ENCODE measurements at places on chromosomes 4 and X.

GRCh38 chr4:119286377-119287002 lies 35.4 kb downstream of the FABP2 start:
- DNase-seq = no peak

DNA sequence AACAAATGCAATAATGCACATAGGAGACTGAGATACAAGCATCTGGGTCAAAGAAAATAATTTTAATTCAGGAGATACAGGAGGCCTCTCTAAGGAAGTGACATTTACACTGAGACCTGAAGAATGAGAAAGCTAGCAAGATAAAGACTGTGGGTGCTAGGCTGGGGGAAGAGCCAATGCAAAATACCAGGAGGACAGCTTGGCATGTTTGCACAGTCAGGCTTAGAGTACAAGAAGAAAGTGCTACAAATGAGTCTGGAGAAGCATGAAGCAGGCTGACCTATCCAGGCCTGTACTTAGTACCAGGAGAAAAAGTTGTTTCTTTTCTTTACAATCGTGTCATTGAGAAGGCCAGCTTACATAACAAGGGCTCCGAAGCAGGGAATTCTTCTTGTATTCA lies 56.9 kb downstream of the GABRB1 start:
- DNase-seq = no peak

- DNase-seq = no peak
These were observed 45.8 kb upstream of the TMEM131L start for GRCh38 chr4:153420361-153420760.

DNA sequence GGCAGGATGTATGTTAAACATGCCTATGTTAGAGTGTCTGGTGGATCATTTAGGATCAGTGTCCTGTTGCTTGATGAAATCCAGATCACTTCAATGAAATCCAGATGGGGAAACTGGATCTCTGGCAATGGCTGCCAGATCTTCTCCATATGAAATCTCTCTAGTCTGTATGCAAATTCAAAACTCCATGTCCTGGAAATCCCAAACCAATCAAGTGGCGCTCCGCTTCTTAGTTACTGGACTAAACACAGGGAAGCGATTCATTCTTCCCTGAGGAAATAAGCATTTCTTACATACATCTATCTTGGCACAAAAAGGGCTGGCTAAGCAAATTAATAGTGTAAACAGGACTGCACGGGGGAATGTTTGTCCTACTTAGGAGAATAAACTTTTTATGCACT lies 94.9 kb downstream of the HDAC8 start:
- no peak for DNase-seq

GRCh38 chr4:78297116-78297800 lies 240.1 kb downstream of the FRAS1 start:
- no peak for DNase-seq

GRCh38 chr4:124279741-124280140 lies 432.8 kb downstream of the ANKRD50 start:
- DNase-seq = peak; percentile 39

DNA sequence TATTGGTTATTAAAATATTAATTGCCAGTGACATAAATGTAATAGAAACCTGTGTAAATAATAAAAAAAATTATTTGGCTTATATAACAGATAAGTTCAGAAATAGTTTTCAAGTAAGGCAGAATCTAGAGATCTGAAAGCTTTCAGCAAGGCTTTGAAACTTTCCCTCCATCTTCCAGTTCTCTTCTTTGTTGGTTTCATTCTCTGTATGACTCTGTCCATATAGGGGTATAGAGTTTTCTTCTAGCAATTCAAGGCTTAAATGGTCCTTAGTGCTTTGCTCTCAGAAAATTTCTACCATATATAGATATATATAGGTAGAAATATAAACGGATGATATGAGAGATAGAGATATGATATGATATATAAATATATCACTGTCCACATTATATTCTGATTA lies 160.5 kb upstream of the GABRA2 start:
- no peak for DNase-seq

- no peak for DNase-seq
These were observed 9.3 kb upstream of the LIMCH1 start for GRCh38 chr4:41528512-41529205.

DNA sequence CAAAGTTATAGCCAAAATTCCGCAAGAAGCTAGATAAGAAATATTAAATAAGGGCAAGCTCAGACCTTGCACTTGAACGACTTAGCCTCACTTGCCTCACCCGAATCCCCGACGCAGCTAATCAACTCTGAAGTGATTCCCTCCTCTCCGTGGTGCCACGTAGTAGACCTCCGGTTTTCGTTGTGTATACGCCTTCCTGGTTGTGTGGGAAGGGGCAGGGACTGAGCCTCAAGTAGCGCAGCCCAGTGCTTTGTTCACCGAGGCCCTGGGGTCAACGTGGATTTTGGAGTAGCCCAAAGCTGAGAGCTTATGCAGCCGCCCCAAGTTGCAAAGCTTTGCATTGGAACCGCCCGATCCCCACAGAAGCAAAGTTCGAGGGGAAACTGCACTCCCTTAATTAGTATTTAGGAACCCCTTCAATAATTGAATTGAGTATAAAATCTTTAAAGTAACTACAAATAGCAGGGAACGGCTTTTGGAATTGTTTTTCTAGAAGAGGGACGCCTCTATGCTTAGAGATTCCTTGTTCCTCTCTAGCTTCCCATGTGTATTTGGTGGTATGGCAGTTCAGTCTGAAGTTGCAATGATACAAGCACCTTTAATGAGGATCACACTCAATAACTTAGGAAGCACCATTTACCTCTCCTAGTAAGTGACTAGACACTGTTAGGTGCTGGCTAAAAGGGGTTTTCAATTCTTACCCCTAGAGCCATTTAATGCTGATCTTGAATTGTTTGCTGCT lies 55.7 kb downstream of the LINC00632 start:
- DNase-seq = no peak

DNA sequence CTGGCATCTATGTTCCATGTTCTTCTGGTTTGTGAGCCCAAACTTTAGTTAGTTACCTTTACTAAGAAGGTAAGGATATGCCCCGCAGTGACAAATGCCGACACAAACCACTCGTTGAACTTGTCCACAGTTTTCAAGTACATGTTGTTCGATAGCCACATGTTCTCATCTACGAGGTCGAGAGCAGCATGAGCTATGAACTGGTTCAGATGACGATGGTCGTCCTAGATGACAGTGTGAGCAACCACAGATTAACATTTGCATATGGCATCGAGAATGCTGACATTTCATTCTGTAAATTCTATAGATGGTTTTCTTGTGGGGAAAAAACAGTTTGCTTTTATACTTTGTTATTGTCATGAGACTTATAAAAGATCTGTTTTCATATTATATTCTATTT lies 18.0 kb downstream of the TRAPPC2 start:
- no peak for DNase-seq

GRCh38 chrX:154123241-154124219 lies 20.5 kb upstream of the OPN1LW start:
- DNase-seq = no peak

GRCh38 chr4:107380836-107381438 lies 339.1 kb downstream of the PAPSS1 start:
- DNase-seq = no peak

DNA sequence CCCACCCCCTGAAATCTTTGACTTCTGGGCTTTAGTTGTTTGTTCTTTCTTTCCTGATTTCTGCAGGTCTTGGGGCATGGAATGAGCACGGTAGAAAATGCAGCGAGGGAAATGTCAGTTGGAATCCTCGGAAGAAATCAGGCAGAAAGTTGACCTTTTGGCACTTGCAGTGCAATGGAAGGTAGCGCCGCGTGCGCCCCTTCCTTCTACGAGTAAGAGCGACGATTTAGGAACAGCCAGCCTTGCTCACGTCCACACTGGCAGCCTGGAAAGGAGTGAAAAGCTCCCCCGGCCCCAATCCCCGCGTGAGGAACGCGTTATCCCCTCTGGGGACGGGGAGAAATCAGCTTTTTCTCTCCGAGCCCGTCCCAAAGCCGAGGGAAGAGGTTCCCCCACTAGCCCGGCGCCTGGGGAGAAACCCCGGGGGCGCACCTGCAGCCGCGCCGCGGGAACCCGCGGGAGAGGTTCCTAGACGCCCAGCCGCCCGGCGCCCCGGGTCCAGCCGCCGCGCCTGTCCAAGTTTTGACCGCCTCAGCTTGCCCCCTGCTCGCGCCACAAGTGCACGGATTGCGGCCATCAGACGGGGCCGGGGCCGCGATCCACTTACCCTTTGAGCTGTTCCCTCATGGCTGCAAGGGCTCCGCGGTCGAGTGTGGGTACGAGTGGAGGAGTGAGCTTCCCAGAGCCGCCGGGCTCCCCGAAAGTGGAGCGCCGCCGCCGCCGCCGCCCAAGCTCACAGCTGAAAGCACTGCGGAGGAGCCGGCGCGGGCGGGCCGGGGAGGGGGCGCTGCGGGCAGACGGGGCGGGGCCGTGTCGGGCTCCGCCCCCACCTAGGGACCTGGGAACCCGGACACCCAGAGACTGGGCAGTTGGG lies 194.6 kb upstream of the FTHL17 start:
- DNase-seq = no peak

DNA sequence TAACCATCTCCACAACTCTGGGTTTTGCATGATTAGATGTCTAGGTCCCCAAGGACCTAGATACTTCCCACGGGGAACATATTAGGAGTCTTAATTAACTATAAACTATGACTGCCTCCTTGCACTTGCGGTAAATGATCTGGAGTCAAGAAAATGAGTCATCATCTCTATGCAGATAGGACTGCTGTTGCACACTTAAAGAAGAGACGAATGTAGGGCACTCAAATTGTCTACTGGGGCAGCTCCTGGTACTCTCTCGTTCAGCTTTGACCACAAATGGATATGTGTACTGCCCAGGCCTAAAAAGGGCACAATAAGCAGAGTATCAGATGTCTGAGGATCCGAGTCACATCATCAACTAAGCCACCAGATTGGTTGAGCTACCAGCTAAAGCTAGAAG lies 1783.4 kb upstream of the AGA start:
- DNase-seq = no peak

DNA sequence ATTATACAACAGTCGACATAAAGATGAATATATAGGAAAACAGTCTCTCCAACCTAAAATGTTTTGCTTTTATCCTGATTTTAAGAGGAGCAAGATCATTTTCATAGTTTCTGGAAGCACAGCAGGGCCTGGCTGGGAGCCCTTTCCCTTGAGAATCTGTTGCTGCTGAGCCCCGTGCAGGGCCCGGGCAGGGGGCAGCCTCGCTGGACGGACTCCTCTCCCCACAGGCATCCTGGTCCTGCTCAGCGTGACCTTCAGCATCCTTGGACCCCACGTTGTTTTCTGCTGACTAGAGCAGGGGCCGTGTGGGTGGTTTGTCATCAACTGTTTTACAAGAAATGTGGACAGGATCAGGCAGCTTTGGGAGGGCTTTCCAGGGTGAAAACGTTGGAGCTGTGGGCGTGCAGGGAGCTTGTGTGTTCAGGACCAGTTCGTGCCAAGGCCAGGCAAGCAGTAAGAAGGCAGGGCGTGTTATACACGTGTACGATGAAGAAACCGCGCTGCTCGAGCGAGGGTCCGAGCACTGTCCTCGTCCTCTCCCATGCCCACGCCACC lies 25.0 kb downstream of the CPZ start:
- DNase-seq = no peak

DNA sequence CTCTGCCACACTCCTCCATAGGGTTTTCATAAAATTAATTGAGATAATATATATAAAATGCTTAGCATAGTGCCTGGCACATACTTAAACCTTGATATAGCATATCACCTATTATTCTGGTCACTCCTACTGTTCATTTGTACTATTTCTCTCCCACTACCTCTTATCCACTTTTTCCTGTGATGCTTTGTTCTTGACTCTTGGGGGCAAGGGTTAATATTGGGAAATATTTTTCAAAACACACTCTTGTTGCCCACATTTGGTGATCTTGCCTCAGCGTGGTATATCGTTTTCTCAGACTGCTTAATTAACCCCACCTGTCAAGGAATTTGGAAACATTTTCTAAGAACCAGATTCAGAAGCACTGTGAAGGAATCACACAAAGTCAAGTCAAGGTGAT lies 16.3 kb downstream of the SERPINA7 start:
- DNase-seq = no peak

GRCh38 chr4:145920205-145920604 lies 18.4 kb downstream of the ZNF827 start:
- DNase-seq = no peak

DNA sequence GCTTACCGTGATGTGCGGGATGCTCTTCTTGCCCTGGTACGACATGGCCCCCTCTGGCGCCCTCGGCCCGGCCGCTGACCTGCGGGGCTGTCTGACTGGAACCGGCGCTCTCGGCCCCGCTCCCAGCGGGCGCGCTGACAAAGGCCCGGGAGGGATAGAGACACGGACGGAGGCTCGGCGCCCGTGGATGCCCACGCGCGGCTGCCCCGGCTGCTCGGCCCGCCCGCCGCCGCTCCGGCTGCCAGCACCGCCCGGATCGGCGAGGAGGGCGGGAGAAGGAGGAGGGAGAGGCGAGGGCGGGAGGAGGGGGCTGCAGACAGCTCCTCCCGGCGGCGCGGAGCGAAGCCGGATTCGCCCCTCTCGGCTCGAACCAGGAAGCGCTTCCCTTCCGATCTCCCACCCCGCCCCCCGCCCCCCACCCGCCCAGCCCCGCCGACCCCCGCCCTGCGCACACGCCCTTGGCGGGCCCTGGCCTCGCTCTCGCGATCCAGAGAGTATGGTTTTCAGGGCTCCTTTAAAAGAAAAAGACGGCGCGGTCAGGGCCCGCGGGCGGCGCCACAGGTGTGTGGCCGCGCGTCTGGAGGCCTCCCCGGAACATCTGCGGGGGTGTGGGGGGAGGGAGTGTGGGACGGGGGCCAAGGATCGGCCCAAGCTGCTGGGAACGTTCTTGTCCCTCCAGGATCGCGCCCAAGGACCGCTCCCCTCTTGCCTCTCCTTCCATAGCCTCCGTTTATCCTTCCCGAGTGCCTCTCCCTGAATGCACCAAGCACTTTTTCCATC lies 4.5 kb downstream of the CRMP1 start:
- peak; percentile 31 for DNase-seq

DNA sequence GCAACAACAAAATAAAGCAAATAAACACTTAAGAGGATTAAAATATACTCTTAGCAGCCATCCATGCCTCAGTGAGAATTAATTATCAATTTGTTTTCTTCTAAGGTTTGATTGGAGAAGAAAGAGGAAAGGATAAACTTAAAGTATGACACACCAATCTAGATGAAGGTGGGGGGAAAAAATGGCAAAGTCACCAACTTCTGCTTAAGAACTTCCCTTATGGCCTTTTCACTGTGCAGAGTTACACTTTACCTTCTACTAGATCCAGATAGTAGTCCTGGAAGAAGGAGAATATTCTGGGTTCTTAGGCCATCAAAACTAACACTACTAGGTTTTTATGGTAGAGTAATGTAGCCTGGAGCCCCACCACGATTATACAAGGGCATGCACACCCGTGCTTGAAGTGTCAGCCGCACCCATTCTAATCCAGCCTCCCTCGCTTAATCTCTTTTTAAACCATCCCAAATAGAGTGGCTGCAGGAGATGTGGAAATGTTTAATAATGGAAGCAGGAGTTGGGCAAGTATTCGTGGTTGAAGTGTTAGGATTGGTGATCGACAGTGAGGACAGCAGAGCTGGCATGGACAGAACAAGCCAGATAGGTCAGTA lies 14.1 kb downstream of the ENPEP start:
- no peak for DNase-seq

All from SHP77 (cell line).